Fibroblast of the aortic adventitia (primary cell): ENCODE measurements at places on chromosomes 11 and 22. TPM values are rescaled to one million over a fixed set of nuclear protein-coding genes. Genes with fewer than 3 reads are reported as not detected.

GRCh38 chr11:61826930-61827570, 1.1 kb upstream of the FADS2 start:
- DNase-seq: no peak

GRCh38 chr11:68061508-68061907, 22.7 kb downstream of the TCIRG1 start:
- DNase-seq: no peak

DNA sequence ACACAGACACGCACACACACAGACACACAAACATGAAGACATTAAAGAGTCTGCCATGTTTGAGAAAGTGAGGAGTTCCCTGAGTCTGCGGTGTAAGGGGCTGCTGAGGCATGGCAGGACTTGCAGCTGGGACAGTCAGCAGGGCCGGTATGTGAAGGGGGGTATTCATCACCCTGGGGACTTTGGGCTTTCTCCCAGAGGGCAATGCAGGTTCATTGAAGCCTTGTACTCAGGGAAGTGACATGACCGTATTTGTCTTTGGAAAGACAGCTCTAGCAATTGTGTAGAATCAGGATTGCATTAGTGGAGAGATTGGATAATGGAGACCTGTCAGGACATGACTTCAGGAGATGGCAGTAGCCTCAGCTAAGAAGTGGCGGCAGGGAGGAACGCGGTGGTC, 9.4 kb upstream of the ADAMTS8 start:
- DNase-seq: no peak

DNA sequence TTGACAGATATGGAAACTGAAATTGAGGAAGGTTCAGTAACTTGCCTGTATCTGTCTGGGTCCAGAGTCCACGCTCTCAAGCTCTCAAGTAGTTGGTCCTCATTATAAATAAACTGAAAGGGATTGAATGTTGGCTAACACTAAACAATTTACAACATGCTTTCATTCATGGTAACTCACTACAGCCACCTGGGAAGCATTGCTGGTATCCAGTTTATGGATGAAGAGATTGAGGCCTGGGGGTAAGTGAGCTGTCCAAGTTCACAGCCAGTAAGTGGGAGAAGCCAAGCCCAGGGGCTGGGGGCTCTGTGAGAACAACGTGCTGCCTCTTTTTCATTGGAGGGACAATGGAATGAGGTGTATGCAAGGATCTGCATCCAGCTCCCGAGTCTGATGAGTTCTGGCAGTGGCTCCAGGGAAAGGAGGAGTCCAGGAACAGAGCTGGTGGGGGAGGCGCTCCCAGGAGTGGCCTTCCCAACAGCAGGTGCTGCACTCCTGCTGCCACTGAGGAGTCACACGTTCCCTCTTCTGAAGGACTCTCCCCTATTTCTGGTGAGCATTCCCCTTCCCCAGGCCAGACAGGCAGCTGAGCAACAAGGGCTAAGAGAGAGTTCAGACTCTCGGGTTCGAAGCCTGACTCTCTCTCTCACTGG, 175.8 kb downstream of the CSNK2A3 start:
- DNase-seq: no peak

DNA sequence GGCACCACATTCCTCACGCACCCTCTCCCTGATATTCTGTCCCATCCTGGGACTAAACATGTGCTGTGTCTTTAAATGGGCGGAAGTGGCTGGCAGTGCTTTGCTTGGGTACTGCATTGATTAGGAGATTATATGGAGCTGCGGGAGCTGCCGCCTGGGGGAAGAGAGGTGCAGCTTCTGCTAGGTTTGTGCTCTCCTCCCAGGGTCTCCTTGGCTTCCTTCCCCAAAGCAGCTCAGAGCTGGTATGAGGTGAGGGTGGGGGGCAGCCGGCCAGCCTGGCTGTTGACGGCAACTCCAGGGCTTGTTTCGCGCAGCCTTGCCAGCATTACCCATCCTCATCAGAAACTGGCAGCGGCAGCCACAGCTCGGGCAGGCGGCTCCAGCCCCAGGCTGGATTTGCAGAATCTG, 95.4 kb downstream of the GRAMD1B start:
- DNase-seq: no peak

GRCh38 chr22:17960695-17961445, 63.5 kb downstream of the MICAL3 start:
- DNase-seq: no peak

GRCh38 chr11:4924239-4924638, at the start of gene OR51G1:
TSS of gene OR51G1 (minus strand) at chr11:4924339. CDS start at chr11:4924339, 0 bp downstream.
- no peak for DNase-seq

The EXPH5 gene
- total RNA-seq: 0.72 and 1.1 TPM in 2 replicates

The CCDC157 gene
- total RNA-seq: 1.2 and 2.6 TPM in 2 replicates

The MS4A6A gene
- total RNA-seq: not detected in 2 replicates

The FGF3 gene
- not detected in 2 replicates for total RNA-seq
